ENCODE measurements at places on chromosomes 5 and 9.

DNA sequence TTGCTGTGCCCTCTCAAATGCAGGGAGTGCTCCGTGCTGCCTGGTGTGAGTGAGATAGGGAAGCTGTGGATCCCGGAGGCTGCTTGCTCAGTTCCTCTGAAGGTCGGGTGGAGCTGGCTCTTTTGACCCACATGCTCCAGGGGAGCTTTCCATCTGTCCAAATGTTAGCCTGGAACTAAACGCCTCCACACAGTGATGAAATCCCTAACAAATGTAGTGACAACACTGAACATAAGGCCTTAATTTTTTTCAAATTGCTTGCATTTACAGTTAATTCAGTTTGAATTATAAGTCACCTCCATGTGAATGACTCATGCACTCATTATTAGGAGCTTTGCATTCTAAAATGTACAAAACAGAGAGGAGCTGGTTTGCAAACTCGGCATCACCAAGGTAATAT, 27.0 kb downstream of the PRDM6 start:
- no peak for DNase-seq

DNA sequence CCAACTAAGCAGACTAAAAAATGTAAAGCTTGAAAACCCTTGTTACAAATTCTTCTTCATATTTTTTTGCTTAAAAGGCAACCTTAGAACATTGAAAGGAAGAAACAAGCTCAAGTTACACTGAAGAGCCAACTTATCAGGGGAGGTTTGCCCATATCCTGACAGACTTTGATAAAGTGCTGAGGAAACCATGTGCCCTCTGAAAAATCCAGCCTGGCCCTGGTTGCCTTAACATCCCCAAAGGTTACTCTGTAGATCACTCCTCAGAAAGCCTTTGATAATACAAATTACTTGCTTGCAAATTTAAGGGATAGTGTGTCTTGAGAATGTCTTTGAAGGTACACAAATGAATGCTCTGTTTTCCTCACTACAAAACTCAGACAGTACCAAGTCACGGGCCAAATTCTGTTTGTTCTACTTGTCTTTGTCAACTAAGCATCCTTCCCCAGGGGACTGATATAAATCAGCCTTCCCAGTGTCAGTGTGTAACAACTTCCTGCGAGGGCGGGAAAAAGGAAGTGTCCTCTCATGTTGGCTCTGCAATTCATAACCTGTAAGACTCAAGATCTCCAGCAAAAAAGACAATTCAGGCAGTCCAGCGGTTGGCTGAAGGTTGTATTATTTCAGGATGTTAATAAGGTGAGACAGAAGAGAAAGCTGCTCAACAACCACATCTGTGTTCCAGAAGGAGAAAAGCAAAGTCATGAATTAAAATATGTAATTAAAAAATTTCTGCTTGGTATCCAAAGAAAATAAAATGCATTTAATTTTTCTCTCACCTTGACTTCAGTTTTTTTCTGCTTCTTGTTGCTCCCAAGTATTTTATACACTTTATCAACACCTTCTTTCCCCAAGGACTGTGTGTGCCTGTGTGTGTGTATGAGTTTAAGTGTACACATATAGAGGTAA, 199.9 kb downstream of the PIK3R1 start:
- no peak for DNase-seq

DNA sequence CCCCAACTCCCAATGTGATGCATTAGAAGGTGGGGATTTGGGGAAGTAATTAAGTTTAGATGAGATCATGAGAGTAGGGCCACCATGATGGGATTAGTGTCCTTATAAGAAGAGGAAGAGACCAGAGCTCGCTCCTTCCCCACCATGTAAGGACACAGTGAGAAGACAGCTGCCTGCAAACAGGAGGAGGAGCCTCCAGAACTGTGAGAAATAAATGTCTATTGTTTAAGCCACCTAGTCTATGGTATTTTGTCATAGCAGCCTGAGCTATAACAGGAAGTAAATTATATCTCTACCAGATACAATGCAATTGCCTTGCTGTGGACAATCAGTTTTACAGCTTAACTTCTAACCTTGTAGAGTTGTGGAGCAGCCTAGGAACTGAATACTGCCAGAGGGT, 58.0 kb downstream of the ANKRD33B start:
- no peak for DNase-seq

DNA sequence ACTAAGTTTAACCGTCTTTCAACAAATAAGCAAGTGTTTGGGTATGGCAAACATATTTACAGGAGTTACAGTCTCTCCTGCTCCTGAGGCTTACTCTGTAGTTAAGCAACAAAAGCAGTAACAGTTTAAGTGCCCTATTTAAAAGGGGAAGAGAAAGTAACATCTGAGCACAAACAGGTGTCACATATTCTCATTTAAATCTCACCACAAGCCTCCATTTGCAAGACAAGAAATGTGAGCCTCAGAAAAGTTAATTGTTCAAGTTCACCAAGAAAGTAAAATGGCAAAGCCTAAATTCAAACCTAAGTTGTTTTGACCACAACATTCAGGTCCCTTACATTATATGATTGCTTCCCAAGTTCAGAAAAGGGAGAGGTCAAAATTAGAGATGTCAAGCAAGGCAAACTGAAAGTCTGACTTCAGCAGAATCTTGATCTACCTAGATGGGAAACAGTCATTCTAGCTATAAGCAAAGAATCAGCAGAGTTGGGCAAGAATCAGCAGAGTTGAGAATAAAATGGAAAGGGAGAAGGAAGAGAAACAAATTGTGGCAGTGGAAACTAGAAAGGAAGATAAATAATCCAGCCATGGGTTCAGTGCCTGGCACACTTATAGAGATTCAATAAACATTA, 93.4 kb downstream of the STRBP start:
- no peak for DNase-seq

- DNase-seq: no peak
Observed at GRCh38 chr5:102737161-102737560, 17.9 kb upstream of the PAM start.

- no peak for DNase-seq
Observed at GRCh38 chr5:32498484-32498883, 53.9 kb upstream of the ZFR start.

DNA sequence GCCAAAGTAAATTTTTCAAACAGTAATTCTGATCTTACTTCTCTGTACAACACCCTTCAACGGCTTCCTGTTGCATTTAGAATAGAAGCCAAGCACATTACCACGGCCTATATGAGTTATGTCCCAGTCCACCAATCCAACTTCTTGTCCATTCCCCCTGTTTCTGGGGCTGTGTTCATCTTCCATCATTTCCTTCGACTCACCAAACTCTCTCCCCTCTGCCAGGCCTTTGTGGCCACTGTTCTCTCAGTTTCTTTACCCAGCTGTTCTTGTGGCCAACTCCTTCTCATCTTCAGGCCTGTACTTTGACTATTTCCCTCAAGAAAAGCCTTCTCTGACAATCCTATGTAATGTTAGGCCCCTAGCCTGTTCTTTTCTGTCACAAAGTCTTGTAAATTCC, 259.4 kb upstream of the EFNA5 start:
- no peak for DNase-seq

DNA sequence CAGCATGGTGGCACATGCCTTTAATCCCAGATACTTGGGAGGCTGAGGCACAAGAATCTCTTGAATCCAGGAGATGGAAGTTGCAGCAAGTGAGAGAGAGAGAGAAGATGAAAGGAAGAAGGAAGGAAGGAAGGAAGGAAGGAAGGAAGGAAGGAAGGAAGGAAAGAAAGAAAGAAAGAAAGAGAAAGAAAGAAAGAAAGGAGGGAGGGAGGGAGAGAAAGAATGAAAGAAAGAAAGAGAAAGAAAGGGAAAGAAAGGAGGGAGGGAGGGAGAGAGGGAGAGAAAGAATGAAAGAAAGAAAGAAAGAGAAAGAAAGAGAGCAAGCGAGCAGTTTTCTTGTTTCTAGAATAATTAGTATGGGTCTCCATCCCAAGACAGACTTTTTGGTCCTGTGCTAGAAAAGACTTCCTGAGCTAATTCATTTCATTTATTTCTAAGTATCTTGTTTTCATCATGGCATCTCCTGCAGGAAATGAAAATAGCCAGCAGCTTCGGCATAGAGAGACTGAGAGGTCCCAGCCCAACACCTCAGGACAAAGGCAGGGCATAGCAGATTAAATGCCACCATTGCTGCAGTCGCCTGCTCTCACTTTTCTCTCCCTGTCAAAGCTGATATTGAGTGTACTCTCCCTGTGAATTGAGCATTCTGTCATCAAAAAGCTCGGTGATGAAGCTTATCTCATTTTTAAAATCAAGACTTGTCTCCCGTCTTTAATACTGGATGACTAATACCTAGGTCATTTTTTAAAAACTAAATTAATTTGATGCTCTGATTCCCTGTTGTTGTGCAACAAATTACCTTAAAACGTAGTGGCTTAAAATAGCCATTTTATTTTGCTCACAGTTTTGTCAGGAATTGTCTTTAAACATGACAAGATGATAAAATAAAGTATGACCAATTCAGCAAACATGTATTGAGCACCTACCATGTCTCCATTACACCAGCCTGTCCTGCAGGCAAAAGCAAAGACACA, 91.8 kb upstream of the ADRA1B start:
- DNase-seq: no peak
